ENCODE measurements at places on chromosomes 4 and X.

- peak; percentile 30 for DNase-seq
These were observed 76.3 kb downstream of the SYNPO2 start for GRCh38 chr4:118964891-118965411.

DNA sequence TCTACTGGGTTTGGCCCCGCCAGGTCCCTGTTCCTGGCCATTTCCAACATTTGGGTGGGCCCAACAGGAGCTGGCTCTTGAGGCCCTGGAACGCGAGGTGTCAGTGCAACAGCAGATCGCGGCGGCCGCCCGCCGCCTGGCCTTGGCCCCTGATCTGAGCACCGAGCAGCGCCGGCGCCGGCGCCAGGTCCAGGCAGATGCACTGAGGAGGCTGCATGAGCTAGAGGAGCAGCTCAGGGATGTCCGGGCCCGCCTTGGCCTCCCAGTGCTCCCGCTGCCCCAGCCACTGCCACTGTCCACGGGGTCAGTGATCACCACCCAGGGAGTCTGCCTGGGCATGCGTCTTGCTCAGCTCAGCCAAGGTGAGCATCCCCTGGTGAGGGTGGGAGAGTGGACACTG is 5.5 kb downstream of the CCDC120 start:
- DNase-seq = no peak

GRCh38 chr4:53005808-53006207 is 143.7 kb downstream of the RASL11B start:
- DNase-seq = no peak

GRCh38 chrX:68916891-68917290 is 88.1 kb downstream of the EFNB1 start:
- no peak for DNase-seq

- no peak for DNase-seq
These were observed at the start of gene FABP2 for GRCh38 chr4:119321921-119322687. FABP2 (minus strand) TSS chr4:119322138; CDS start chr4:119322102, 36 bp downstream.

DNA sequence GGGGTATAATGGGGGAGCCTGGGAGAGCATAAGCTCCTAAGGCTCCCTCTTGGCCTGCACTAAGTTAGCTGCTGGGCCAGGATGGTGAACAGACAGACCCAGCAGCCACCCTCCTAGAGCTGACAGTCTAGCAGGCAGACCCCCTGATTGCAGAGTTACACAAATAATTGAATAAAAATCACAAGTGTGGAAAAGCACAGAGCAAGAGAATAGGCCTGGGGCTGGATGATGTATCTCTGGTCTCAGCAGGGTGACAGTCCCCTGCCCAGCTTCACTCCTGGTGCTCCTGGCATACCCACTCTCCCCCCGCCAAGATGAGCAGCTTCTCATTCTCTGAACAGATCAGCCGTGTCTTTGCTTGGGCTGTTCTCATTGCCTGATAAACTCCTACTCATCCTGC is 86.1 kb upstream of the STX18 start:
- DNase-seq = no peak

GRCh38 chr4:78689261-78689660 is 86.9 kb upstream of the BMP2K start:
- no peak for DNase-seq

DNA sequence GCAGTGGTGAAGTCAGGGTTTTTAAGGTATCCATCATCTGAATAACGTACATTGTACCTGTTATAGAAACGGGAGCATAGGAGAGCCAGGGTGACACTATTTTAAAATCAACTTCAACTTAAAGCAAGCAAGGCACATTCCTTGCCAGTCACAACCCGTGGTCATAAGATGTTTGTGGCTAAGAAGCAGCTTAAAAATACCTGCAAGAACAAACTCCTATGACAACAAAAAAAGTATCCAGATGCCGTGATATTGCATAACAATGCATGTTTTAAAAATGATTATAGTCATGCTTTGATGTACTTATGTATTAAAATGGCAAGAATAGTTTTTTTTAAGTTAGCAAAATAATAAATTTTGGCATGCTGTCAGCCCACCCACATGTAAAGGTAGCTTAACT is 16.5 kb upstream of the SYNPO2 start:
- DNase-seq = no peak

- no peak for DNase-seq
These were observed 10.7 kb downstream of the MED12 start for GRCh38 chrX:71128915-71129765.

DNA sequence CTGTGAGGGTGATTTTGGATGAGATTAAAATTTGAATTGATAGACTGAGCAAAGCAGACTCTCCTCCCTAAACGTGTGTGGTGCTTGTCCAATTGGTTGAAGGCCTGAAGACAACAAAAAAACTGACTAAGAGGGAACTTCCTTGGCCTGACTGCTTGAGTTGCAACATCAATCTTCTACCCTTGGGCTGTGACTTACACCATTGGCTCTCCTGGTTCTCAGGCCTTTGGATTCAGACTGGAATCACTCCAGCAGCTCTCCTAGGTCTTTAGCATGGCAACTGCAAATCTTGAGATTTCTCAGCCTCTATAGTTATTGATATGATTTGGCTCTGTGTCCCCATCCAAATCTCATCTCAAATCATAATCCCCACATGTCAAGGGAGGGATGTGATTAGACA is 49.7 kb upstream of the IGFBP7 start:
- no peak for DNase-seq

GRCh38 chr4:87567191-87567590 is 38.0 kb upstream of the SPARCL1 start:
- no peak for DNase-seq

- DNase-seq = no peak
These were observed 258.1 kb upstream of the NOCT start for GRCh38 chr4:138757432-138757831.

Data from M059J (cell line).